ENCODE measurements at places on chromosomes 7 and 10.

- no peak for DNase-seq
Observed at GRCh38 chr7:115224922-115225321, 303.0 kb downstream of the MDFIC start.

- no peak for DNase-seq
Observed at GRCh38 chr7:129115676-129116075, 28.8 kb upstream of the TSPAN33 start.

- no peak for DNase-seq
Observed at GRCh38 chr10:65968871-65969270, 957.0 kb upstream of the LRRTM3 start.

GRCh38 chr10:85538601-85539000, 828.0 kb downstream of the GRID1 start:
- no peak for DNase-seq

All from AG09309 (cell line).